ENCODE measurements at places on chromosomes 1 and 21.
A peak's percentile ranks its signal among the peaks of the same experiment; 100 is the strongest.

DNA sequence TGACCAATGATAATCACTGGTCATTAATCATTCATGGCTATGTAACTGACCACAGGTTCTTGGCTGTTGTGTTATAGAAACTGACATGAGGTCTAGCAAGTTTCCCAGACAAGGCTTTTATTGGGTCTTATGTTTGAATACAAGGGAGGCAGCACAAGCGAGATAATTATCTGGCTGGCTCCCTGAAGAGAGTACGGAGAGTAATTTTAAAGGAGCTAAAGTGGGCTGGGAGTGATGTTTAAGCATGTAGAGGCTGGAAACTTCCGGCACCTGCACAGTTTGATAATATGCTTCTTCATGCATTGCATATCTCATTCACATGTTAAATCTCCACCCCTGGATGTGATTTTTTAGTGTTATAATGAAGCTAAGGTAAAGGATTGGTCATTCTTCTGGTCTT lies 116.2 kb upstream of the KCNK1 start:
- H3K36me3 ChIP-seq: no peaks in the 10 kb centered on the region
- no peak overlapping the region for H3K4me3 ChIP-seq
- H3K27me3 ChIP-seq: no peaks in the 10 kb centered on the region
- no peak overlapping the region for H3K27ac ChIP-seq
- DNase-seq: no peak

GRCh38 chr1:212228591-212229119 lies 56.6 kb upstream of the PPP2R5A start:
- H3K27me3 ChIP-seq: no peaks in the 10 kb centered on the region
- H3K4me3 ChIP-seq: no peak overlapping the region
- no peak overlapping the region for H3K27ac ChIP-seq
- DNase-seq: no peak

DNA sequence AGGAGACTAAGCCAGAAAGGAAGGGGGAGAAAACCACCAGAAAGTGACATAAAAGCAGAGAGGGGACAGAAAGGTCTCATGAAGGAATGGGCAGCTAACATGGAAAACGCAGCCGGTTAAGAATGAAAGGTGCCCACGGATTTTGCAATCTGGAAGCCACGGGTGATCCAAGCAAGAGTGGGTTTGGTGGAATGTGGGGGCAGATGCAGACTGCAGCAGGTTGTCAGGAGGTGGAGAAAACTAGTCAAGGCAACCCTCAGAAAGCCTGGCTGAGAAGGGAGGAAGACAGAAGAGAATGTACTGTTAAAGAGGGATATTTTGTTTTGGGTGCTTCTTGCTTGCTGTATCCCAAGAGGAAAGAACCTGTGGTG lies 12.6 kb upstream of the SMIM12 start:
- no peak overlapping the region for H3K4me3 ChIP-seq
- no peaks in the 10 kb centered on the region for H3K4me1 ChIP-seq
- no peak overlapping the region for H3K27ac ChIP-seq
- H3K27me3 ChIP-seq: no peaks in the 10 kb centered on the region
- no peak for DNase-seq

DNA sequence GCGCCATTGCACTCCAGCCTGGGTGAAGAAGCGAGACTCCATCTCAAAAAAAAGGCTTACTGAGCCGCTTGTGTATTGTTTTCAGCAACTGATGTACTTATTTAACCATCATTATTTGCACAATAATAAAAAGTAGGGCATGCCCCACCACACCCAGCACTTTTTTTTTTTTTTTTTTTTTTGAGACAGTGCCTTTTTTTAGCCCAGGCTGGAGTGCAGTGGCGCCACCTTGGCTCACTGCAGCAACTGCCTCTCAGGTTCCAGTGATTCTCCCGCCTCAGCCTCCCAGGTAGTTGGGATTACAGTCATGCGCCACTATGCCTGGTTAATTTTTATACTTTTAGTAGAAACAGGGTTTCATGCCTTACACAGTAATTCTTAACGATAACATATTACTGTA lies 12.2 kb upstream of the TRNAU1AP start:
- no peaks in the 10 kb centered on the region for H3K36me3 ChIP-seq
- H3K4me3 ChIP-seq: no peak overlapping the region
- DNase-seq: no peak
- H3K27me3 ChIP-seq: no peaks in the 10 kb centered on the region

- H3K27ac ChIP-seq: no peak overlapping the region
- no peak overlapping the region for H3K4me3 ChIP-seq
- peaks cover 39% of the 10 kb centered on the region for H3K4me1 ChIP-seq
- no peak for DNase-seq
- no peaks in the 10 kb centered on the region for H3K27me3 ChIP-seq
Observed at GRCh38 chr21:14995695-14996490, 68.9 kb downstream of the NRIP1 start.

GRCh38 chr1:117886101-117886795 lies 43.2 kb downstream of the GDAP2 start:
- H3K36me3 ChIP-seq: peaks cover 21% of the 10 kb centered on the region
- H3K27me3 ChIP-seq: no peaks in the 10 kb centered on the region
- no peaks in the 10 kb centered on the region for H3K4me1 ChIP-seq
- DNase-seq: no peak
- H3K27ac ChIP-seq: no peak overlapping the region
- no peak overlapping the region for H3K4me3 ChIP-seq

- H3K4me3 ChIP-seq: no peak overlapping the region
- no peak overlapping the region for H3K27ac ChIP-seq
- no peak for DNase-seq
- no peaks in the 10 kb centered on the region for H3K36me3 ChIP-seq
Observed at GRCh38 chr21:19368944-19369343, 965.4 kb upstream of the TMPRSS15 start.

GRCh38 chr1:151934048-151934493 lies 24.8 kb upstream of the THEM4 start:
- no peaks in the 10 kb centered on the region for H3K27me3 ChIP-seq
- no peak for DNase-seq
- no peaks in the 10 kb centered on the region for H3K36me3 ChIP-seq
- H3K4me1 ChIP-seq: no peaks in the 10 kb centered on the region

GRCh38 chr1:31627301-31627929 lies 9.9 kb downstream of the HCRTR1 start:
- peaks cover 27% of the 10 kb centered on the region for H3K4me1 ChIP-seq
- H3K36me3 ChIP-seq: peaks cover 50% of the 10 kb centered on the region
- H3K27ac ChIP-seq: no peak overlapping the region
- no peak for DNase-seq
- no peaks in the 10 kb centered on the region for H3K27me3 ChIP-seq

- H3K27ac ChIP-seq: peak within 1 kb of the TSS; percentile 90
- H3K36me3 ChIP-seq: no peaks in the 10 kb centered on the region
- peaks cover 30% of the 10 kb centered on the region for H3K4me1 ChIP-seq
- DNase-seq: peak; percentile 99
Observed at GRCh38 chr1:5992026-5992813, at the start of gene NPHP4. Gene NPHP4 (minus strand): TSS chr1:5992425. CDS start chr1:5986289, 6,136 bp downstream.

DNA sequence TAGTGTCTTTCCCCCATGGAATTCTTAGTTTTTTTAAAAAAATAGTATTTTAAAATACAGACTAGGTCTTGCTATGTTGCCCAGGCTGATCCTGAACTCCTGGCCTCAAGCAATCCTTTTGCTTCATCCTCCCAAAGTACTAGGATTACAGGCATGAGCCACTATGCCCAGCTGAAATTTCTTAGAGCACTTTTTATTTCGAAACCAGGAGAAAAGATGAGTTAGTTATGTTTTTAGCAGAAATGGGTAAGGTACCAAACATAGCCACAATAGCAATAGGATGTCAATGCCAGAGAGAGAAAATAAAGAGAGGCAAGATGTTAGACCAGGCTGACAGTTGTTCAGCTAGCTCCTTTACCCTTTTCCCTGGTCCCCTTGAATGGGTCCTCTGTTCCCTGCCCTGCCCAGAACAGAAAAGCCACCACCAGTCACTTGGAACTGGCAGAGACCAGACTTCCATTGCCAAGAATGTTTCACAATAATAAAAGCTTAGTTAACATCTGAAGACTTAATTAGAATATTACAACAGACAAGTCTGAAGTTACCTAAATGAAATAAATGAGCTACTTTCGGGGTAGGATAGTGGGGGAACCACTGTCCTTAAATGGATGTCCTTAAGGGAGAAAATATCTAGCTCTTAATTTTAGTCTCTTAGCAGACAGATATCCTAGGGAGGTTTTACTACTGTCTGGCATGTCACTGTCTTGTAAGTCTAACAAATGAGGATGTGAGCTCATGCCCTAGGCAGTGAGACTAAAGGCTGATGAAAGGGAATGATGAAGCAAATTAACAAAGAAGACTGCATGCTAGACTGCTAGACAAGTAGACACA lies 54.3 kb downstream of the ABL2 start:
- H3K36me3 ChIP-seq: no peaks in the 10 kb centered on the region
- H3K4me3 ChIP-seq: no peak overlapping the region
- H3K27ac ChIP-seq: peak overlapping the region; percentile 39

DNA sequence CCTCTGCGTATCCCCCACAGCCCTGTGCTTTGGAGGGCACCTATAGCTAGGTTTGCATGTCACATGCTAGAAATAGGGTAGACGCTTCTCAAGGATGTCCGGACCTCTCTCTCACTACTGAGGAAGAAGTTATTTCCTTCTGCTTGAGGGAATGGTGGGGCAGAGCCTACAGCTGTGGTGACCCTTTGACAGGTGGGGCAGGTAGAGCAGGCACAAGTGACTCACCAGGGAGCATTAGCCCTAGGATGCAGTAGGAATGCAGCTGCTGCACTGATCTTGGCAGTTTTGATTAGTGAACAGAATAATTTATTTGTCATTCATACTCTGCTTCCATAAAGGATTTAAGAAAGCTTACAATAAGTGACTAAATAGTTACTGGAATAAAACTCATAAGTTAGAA lies 129.6 kb upstream of the HOOK1 start:
- peaks cover 37% of the 10 kb centered on the region for H3K4me1 ChIP-seq
- H3K4me3 ChIP-seq: no peak overlapping the region
- no peaks in the 10 kb centered on the region for H3K27me3 ChIP-seq
- no peaks in the 10 kb centered on the region for H3K36me3 ChIP-seq
- no peak overlapping the region for H3K27ac ChIP-seq

DNA sequence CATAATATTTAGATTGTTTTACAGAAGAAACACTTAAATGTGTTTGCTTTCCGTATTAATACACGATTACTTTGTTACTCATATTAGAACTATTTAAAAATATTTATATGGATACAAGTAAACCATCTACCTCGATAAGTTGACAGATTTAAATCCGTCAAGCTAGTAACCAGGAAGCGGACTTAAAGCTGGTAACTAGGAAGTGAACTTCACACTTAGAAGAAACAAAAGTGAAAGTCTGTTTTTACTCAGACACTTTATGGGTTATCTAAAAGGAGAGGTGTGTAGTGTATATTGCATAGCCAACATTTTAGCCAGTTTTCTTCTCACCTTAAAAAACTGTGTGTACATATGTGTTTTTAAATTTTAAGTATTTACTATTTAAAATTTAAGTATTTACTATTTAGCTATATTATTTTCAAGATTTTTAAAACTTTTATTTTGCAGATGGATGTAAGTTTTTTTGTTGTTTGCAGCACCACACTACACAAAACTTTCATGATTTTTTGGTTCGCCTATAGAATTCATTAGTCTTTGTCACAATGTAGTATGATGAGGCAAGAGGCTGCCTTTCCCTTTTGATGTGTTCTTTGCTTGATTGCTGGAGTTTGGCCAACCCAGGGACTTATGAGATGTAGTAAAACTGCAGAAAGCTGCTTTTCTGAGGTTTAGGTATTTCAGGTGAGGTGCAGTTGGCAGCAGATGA lies 2.7 kb downstream of the USP25 start:
- H3K4me3 ChIP-seq: peak overlapping the region; percentile 76
- H3K27me3 ChIP-seq: no peaks in the 10 kb centered on the region
- H3K36me3 ChIP-seq: no peaks in the 10 kb centered on the region
- DNase-seq: no peak

DNA sequence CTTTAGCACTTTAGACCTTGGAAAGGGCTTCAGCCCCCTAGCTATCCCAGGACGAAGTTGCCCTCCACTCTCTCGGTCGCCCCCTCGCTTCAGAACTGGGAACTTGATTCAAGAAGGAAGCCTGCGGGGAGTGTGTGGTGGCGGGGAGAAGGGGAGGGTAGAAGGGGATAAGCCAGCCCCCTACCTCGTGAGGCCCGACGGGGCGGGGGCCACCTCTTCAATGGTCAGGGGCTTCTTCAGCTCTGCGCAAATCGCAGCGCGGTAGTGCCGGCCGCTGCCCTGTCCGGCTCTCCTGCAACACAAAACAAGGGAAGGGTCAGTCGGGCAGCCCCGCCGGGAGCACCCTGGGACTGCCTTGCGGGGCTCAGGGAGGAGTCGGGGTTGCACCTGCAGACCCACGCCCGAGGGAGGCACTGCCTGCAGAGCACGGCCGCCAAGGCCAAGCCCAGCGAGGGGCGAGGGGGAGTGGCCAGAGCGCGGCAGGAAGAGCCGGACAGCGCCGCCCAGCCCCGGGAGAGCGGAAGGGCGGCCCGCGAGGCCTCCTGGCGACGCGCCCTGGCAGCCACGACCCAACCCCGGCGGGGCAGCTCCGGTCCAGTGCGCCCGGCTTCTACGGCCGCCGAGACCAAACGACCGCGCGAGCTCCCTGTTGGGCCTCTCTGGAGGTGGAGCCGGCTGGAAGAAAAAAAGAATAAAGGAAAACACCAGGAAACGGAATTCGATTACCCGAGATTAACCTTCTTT lies 56.2 kb upstream of the RASAL2 start:
- H3K36me3 ChIP-seq: no peaks in the 10 kb centered on the region
- H3K4me1 ChIP-seq: peaks cover 13% of the 10 kb centered on the region
- no peak for DNase-seq
- H3K4me3 ChIP-seq: peak overlapping the region; percentile 53

Measured in vagina (tissue), 2 donors.